GM20000 (cell line): ENCODE measurements at places on chromosomes 4 and X.

- no peak for DNase-seq
These were observed 577.1 kb downstream of the ANKRD50 start for GRCh38 chr4:124135409-124135813.

DNA sequence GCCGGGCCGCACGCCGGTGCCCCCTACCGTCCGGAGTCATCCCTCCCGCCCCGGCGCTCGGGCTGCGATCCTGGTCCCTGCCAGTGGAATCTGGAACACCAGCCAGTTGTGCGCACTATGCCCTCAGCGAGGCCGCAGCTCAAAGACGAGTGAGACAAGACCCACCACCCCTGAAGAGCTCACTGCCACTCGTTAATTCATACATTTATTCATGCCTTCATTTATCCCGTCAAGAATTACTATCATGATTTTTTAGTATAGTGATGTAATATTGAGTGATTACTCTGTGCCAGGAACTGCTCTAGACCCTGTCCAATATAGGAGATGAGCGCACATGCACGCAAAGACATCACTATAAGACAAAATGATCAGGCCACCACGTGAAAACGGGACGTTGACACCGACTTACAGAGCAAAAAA lies 247 bp upstream of the PPA2 start:
- no peak for DNase-seq

DNA sequence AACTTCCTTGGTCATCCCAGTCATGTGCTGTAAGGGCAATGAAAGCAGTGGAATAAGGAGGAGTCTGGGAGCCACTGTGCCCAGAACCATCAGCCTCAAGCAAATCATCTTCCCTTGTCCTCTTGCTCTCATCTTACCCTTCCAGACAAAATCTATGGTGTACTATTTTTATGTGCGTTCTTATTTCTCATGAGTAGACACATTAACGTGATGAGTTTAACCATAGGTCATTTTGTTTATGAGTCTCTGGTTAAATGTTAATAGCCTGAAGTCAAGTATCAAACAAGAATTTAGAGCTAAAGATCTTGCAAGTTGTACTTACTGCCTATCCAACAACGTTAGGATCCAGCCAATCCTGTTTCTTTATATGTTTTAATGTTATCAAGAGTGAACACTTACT lies 495.3 kb downstream of the SPRY1 start:
- no peak for DNase-seq

- peak; percentile 5 for DNase-seq
These were observed 242.5 kb upstream of the PRPS2 start for GRCh38 chrX:12548746-12549145.

DNA sequence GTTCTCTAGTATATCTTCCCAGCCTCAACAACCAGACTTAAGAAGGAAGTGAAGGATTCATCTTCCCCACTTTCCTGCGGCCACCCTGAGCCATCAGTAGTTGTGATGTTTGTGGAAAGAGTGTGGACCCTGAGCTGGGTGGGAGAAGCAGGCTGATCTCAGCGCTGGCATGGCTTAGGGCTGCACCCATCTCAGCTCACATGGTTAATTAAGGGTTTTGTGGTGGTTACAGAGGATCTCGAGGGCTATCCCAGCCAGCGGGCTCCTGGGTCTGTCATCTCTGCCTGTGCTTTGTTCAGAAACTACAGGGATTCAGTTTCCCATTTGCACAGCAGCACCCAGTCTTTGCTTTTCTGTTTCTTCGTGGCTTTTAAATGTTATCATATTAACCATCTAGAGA lies 163.4 kb downstream of the PTTG2 start:
- no peak for DNase-seq

- DNase-seq = no peak
These were observed 314.9 kb upstream of the TRAM1L1 start for GRCh38 chr4:117400039-117400835.

DNA sequence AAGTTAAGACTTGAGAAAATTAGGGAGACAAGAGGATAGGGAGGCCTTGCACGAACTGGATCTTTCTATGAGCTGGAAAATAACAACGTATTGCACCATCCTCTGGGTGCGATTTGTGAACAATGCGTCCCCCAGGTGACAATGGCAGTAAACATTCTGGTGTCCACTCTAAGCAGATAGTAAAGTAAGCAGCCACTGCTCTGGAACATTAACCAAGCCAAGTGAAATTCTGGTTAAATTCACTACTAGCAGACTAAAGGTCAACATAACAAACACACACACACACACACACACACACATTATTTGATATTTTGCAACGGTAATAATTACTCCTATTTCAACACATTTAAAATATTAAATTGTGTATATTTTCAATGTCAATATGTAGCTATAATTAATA lies 242.2 kb upstream of the DCAF8L1 start:
- no peak for DNase-seq

DNA sequence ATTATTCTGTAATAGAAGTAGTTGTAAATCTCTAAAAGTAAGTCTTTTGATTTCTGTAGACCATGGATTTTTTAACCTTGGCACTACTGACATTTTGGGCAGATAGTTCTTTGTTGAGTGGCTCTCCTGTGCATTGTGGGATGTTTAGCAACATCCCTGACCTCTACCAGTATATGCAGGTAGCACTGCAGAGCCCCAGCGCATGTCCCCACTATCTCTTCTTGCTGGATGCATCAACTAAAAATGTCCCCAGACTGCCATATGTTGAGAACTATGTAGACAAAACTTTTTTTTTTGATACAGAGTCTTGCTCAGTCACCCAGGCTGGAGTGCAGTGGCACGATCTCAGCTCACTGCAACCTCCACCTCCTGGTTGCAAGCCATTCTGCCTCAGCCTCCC lies 4.8 kb downstream of the UBE2K start:
- no peak for DNase-seq

- no peak for DNase-seq
These were observed 175.9 kb downstream of the SHROOM3 start for GRCh38 chr4:76610751-76611547.

- no peak for DNase-seq
These were observed 230.6 kb downstream of the PTTG2 start for GRCh38 chr4:38190717-38191178.

GRCh38 chrX:45771114-45771513 lies 570.4 kb upstream of the DIPK2B start:
- no peak for DNase-seq

- DNase-seq = no peak
These were observed 514.8 kb upstream of the TENM3 start for GRCh38 chr4:181728305-181728966.

- no peak for DNase-seq
These were observed 85.5 kb downstream of the USP46 start for GRCh38 chr4:52573551-52573950.

DNA sequence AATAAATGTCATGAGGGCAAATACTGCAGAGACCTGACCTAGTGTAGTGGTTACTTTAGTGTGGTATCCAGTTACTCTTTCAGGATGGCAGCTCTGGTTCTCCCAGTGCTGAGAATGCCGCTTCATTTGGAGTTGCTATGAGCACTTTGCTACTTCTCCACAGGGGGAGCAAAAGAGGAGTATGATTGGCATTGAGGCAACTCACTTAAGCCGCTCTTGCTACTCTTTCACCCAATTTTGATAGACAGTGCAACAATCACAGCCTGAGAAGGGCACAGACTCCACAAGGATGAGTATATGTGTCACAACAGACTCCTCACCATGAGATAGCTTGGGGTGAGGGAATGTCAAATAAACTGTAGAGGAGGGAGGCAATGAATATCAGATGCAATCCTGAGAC lies 81.2 kb downstream of the NPY1R start:
- no peak for DNase-seq

DNA sequence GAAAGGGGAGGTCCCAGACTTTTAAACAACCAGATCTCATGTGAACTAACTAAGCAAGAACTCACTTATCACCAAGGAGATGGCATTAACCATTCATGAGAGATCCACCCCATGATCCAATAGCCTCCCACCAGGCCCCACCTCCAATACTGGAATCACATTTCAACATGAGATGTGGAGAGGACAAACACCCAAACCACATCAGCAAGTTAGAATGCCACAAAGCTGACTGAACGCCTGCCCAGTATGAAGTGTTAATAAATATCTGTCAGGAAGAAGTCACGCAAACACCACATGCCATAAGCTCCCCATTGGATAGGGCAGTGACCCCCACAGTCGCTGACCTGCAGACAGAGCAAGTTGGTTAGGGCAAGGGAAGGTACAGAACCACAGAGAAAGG lies 14.3 kb downstream of the SLC10A6 start:
- DNase-seq = no peak

DNA sequence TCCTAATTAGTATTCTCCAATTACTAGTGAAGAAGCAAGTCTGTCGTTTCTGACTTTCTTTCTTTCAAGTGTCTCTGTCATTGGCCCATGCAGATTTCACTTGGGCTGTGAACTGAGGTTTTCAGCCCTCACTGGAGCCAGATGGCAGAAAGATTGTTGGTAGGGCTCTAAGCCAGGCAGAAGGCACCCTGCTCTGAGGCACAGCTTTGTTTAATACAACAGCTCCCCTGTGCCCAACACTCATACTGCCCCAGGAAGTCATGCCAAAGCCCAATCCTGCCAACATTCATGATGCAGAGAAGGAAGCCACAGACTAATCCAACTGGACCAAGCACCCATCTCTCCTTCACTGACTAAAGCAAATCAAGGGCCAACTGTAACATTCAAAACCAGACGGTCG lies 117.1 kb upstream of the FRG1 start:
- no peak for DNase-seq

- no peak for DNase-seq
These were observed 62.0 kb downstream of the AWAT2 start for GRCh38 chrX:69987691-69988090.

DNA sequence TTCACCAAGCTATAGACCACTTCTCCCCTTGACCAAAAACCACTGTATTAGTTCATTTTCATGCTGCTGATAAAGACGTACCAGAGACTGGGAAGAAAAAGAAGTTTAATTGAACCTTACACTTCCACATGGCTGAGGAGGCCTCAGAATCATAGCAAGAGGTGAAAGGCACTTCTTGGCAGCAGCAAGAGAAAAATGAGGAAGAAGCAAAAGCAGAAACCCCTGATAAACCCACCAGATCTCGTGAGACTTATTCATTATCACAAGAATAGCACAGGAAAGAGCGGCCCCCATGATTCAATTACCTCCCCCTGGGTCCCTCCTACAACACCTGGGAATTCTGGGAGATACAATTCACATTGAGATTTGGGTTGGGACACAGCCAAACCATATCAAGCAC lies 97.8 kb downstream of the DOCK11 start:
- DNase-seq = no peak

DNA sequence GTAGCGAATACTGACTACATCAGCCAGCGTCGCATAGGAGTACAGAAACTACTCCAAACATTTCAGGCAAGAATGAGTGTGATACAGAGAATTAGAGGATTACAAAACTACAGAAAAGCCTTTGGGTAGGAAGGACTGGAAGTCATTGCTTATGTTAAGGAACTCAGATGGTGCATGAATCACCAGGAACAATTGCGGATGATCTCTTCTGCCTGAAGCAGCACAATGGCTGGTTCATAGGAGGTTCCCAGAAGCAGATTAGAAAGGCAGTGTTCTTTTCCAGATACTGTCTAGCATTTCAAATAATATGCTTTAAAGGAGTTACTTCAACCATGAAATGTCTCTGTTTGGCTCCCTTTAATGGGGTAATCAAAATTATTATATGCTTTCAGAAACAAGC lies 42.5 kb upstream of the MAP9 start:
- no peak for DNase-seq

DNA sequence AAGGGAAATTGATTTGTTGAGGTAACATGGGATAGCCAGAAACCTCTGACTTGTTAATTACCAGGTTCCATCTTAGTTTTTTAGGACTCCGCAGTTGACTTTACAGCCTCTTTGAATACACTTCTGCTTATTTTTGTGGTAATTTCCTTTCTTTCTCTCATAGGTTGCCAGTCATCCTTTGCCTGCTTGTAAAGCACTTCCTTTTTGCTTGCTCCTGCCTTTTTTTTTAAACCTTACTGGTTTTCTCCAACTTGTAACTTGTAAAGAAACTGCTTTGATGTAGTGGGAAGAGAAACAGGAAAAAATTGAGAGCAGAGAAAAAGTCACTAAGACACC lies 2.6 kb downstream of the PGK1 start:
- DNase-seq = no peak

GRCh38 chrX:1292575-1293290 lies 24.1 kb downstream of the CSF2RA start:
- no peak for DNase-seq

DNA sequence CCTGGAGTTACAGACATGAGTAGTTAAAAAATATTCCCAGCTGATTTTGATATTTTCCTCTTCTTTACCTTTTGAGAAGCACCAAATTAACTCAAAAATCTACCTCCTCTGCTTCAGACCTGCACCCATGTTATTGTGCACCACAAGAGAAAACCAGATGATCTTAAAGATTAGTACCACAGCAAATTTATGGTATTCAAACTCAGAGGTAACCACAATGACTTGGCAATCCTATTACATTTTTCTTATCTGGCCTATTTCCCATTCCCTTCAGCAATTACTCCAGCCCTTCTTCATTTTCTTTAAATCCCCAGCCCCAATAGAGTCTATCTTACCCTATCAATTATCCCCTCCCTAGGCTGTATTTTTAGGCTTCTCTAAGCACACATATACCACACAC lies 535.1 kb downstream of the FAT4 start:
- DNase-seq = no peak

DNA sequence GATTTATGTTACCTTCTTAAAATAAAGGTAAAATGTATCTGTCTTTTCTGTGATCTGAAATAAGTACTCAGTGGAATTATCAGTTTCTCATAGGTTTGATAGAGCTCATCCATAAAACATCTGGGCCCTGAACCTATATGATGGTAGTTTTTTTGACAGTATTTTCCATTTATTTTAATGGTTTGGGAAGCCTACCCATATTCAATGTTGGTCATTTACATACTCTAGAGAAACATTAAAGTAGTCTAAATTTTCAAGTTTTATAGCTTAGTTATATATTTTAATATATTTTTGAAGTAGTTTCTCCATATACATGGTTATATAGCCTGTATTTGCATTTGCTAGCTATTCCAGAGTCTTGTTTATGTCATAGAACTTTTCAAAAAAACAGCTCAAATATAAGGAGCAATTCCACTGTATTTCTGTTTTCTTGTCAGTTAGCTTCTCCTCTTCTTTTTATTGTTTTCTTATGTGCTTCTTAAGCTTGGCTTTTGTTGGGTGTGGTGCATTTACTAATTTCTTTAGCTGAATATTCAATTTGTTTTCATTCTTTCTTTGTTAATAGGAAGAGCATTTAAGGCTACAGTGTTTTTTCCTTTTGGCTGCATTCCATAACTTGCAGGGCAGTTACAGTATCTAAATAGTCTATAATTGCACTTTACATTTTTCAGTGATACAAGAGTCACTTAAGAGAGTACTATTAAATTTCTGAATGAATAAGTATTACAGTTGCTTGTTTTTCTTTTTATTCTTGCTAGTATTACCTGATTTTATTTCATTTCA lies 181.4 kb downstream of the DKK2 start:
- DNase-seq = no peak

GRCh38 chr4:57095245-57095644 lies 14.9 kb downstream of the IGFBP7 start:
- no peak for DNase-seq

GRCh38 chrX:132474544-132475248 lies 14.1 kb downstream of the MBNL3 start:
- no peak for DNase-seq

GRCh38 chr4:14023036-14023435 lies 395.5 kb upstream of the BOD1L1 start:
- no peak for DNase-seq

GRCh38 chr4:107392951-107393350 lies 327.1 kb downstream of the PAPSS1 start:
- no peak for DNase-seq

- DNase-seq = peak; percentile 68
These were observed 18.5 kb upstream of the PIM2 start for GRCh38 chrX:48937054-48937907.
